ENCODE measurements at places on chromosomes 11 and 22. TPM values are rescaled to one million over a fixed set of nuclear protein-coding genes. Genes with fewer than 3 reads are reported as not detected.

Gene ISX
- total RNA-seq, result not detected

Gene MPZL3
- 2.5 TPM for total RNA-seq

Gene MMP3
- total RNA-seq, result not detected

Gene PNPLA5
- not detected for total RNA-seq

Gene OR2AG2
- under 0.01 TPM for total RNA-seq

Gene BIRC3
- 4.6 TPM for total RNA-seq

Gene HEPN1
- total RNA-seq, result not detected

Gene TTLL12
- total RNA-seq, result 85.9 TPM

Gene MUC6
- total RNA-seq, result not detected

Gene SCUBE1
- total RNA-seq, result not detected

Gene C1QTNF5
- 8.5 TPM for total RNA-seq

Gene TMA7B
- total RNA-seq, result not detected

Gene KCTD17
- total RNA-seq, result 35.8 TPM

Gene SLC29A2
- 5.2 TPM for total RNA-seq

Gene B4GALNT4
- 21.6 TPM for total RNA-seq
